ENCODE measurements at places on chromosomes 11 and 22. TPM values are rescaled to one million over a fixed set of nuclear protein-coding genes. Genes with fewer than 3 reads are reported as not detected.

- no peak for DNase-seq
- H3K36me3 ChIP-seq: peaks cover 2% of the 10 kb centered on the region
- no peak overlapping the region for H3K4me3 ChIP-seq
- no peaks in the 10 kb centered on the region for H3K4me1 ChIP-seq
Observed at GRCh38 chr22:19038728-19039447, 83.3 kb downstream of the DGCR2 start.

DNA sequence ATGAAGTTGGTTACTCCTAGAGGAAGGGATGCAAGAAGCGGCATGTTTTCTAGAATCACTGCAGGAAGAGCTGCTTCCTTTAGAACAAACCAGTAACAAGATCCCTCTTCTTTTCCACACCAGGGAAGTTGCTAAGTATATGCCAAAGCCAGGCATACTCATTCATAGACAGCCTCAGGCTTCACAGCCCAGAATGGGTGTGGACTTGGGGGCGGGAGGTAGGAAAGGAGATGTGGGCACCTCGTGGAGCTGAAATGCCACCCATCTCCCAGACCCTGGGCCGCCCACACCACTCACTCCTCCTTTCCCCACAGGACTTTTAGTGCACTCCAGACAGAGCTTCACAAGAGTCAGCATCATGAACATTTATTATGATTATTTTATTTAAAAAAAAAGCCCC is 16.0 kb upstream of the TMEM121B start:
- no peaks in the 10 kb centered on the region for H3K4me1 ChIP-seq
- H3K36me3 ChIP-seq: no peaks in the 10 kb centered on the region

- H3K4me3 ChIP-seq: no peak overlapping the region
- no peaks in the 10 kb centered on the region for H3K4me1 ChIP-seq
Observed at GRCh38 chr11:28153586-28153985, 45.4 kb downstream of the METTL15 start.

IFITM10 gene
- 5.1 TPM for total RNA-seq

IGF2 gene
- total RNA-seq: 209 TPM

THRSP gene
- not detected for total RNA-seq
